ENCODE measurements at places on chromosomes 2 and 18.
A peak's percentile ranks its signal among the peaks of the same experiment; 100 is the strongest.

- peak; percentile 71 for DNase-seq
Observed at GRCh38 chr2:198127627-198128026, 323.2 kb downstream of the PLCL1 start.

GRCh38 chr2:65429786-65430602 lies 2.4 kb downstream of the SPRED2 start:
- no peak for DNase-seq

- DNase-seq, result no peak
Observed at GRCh38 chr2:85324639-85325465, 2.9 kb downstream of the TGOLN2 start.

- DNase-seq, result peak; percentile 79
Observed at GRCh38 chr2:33213648-33214047, 262.8 kb upstream of the RASGRP3 start.

DNA sequence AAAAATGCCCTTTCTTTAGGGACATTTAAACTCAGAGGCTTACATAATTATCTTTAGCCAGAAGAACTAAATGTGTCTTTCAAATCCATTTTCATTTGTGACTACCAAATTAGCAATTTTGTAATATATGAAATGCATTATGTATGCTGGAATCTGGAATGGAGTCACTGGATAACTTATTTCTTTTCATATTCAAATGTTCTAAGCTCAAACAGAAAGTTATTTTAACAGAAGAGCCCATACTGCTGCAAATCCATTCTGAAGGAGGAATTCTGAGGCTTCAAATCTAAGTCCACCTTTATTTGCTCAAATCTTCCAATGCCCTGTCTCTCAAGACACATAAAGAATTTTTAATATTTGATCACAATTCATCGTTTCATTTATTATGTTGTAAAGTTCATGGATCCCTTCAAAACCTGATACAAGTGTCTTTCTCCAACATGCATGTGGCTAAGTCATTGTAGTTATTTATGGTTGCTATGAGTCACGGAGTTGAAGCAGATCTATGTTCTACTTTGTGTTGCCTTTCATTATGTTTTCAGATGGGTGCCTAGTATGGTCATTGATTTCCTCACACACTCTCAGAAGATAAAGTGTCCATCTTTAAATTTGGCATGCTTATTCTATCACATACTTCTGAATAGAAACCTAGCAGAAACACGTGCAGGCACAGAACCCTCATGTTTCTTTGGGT lies 214.8 kb upstream of the GCFC2 start:
- no peak for DNase-seq

GRCh38 chr2:46943881-46944798 lies 28.5 kb upstream of the MCFD2 start:
- no peak for DNase-seq
